ENCODE measurements at places on chromosomes 1 and 21.

- no peak for DNase-seq
Measured at GRCh38 chr1:40392221-40392620, 18.7 kb downstream of the SMAP2 start.

DNA sequence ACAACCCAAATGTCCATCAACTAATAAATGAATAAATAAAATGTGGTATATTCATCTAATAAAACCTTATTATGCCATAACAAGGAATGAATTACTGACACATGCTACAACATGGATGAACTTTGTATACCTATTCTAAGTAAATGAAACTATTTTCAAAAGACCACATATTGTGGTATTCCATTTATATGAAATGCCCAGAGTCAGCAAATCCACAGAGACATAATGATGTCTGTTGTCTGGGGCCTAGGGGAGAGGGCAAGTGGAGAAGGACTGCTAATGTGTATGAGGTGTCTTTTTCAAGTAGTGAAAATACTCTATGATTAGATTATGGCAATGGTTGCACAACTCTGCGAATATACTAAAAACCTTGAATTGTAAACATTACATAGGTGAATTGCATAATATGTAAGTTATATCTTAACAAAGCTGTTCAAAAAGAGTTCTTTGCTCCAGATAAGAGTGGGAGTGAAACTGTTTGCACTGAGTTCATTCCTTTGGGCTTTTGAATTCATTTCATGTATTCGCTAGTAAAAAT lies 464.2 kb downstream of the NUF2 start:
- no peak for DNase-seq

DNA sequence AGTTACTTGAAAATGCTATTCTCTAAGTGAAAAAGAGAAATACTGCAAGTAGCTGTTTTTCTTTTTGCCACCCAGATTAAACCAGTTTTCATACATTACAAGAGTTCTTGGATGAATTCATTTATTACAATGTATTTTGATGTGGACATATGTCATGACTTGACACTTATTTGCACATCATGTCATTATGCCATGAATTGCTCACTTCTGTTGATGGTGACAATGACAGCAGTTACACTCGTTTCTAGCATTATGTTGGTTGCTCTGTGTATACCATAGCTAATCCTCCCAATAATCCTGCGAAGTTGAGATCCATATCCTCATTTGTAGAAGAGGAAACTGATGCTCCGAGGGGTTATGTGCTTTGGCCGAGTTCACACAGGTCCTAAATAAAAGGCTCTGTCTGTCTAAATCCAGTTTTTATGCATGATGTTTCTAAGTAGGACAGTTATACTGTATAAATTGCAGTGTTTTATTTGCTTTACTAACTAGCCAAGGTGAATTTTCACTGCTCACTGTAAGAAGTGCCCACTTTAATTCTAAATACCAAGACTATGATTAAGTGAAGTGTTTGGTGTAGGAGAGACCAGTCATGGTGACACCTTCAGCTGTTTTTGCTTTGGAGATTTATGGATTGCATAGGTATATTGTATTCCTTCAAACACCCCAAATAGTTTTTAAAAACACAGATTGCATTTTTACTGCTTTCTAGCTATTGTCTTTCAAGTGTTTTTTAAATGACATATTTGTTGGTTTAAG lies 56.7 kb downstream of the PRDM2 start:
- no peak for DNase-seq

GRCh38 chr1:221175249-221175648 lies 296.0 kb downstream of the HLX start:
- DNase-seq: no peak

GRCh38 chr1:203465146-203465798 lies 10.3 kb upstream of the PRELP start:
- DNase-seq: no peak

GRCh38 chr1:21689661-21690372 lies 20.7 kb upstream of the RAP1GAP start:
- DNase-seq: no peak

GRCh38 chr1:168833801-168834224 lies 104.8 kb upstream of the DPT start:
- no peak for DNase-seq

DNA sequence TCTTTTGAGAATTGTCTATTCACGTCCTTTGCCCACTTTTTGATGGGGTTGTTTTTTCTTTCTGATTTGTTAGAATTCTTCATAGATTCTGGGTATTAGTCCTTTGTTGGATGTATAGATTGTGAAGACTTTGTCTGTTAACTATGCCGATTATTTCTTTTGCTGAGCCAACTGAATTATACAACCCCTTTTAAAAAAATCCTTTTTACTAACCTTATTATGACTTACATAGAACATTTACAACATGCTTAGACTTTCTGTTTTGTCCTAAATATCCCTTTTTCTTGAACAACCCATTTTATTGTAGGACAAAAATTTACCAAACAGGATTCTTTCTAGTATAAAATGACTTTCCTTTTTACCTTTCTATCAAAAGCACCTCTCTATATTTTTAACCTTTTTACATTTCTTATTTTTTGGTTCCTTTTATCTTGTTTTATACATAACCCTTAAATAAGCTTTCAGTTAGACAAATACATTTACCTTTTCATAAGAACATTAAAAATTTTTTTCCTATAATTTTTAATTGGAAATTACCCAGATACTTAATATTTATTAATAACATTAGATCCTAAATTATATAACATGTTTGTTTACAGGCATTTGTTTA lies 70.4 kb upstream of the TTLL7 start:
- no peak for DNase-seq

- DNase-seq: no peak
Measured at GRCh38 chr1:207742850-207743555, 8.9 kb upstream of the CD46 start.

- no peak for DNase-seq
Measured at GRCh38 chr1:228849011-228849541, 113.8 kb downstream of the RHOU start.

GRCh38 chr1:8448911-8449661 lies 131.2 kb downstream of the SLC45A1 start:
- no peak for DNase-seq

GRCh38 chr1:55081905-55082296 lies 42.6 kb downstream of the PCSK9 start:
- no peak for DNase-seq

DNA sequence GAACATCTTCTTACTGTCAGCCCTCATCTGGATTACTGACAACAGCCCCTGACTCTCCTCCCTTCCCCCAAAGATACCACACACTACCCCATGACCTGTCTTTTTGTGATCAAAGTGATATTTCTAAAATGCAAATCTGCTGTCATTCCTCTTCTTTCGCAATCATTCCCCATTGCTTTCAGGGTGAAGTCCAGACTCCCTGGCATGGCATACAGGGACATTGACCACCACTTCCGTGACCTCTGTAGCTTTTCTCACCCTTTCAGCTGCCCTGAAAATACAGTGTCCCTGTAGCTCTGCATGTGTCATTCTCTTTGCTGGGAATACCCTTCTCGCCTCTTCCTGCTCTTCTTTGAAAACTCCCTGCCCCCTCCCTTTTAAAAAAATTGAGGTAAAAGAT lies 4.1 kb downstream of the SERINC2 start:
- DNase-seq: no peak

- DNase-seq: no peak
Measured at GRCh38 chr1:74266001-74266400, 30.8 kb downstream of the TNNI3K start.

- DNase-seq: no peak
Measured at GRCh38 chr21:35868005-35868868, 192.1 kb downstream of the SETD4 start.

GRCh38 chr1:199283794-199284193 lies 645.0 kb downstream of the PTPRC start:
- DNase-seq: no peak

DNA sequence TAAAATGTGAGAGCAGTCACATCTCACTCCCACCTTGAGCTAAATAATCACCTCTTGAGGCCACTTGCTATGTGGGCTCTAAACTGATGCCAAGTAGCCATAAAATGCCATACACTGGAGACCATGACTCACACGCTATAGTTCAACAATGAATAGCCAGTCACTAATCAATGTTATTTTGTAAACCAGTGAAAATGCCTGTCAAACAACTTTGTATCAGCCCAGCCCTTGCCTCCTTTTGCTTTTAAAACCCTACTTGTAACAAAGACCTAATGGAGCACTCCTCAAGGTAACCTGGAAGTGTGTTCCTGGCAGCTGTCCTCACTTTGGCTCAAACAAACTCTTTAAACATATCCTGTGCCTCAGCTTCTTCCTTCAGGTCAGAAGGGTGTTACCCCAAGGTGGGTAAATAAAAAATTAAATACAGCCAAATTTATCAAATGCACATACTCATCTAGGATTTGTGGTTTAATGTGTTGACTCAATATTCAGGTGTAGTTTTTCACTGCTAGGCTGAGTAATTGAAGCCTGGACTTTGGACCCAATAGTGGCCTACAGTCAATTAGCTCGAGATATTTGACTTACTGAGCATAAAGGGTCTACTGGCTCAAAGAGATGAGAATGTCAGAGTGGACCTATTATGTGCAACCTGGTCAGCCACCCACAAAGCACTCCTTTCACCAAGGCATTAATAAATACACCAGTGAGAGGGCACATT lies 154.3 kb downstream of the COQ8A start:
- no peak for DNase-seq

DNA sequence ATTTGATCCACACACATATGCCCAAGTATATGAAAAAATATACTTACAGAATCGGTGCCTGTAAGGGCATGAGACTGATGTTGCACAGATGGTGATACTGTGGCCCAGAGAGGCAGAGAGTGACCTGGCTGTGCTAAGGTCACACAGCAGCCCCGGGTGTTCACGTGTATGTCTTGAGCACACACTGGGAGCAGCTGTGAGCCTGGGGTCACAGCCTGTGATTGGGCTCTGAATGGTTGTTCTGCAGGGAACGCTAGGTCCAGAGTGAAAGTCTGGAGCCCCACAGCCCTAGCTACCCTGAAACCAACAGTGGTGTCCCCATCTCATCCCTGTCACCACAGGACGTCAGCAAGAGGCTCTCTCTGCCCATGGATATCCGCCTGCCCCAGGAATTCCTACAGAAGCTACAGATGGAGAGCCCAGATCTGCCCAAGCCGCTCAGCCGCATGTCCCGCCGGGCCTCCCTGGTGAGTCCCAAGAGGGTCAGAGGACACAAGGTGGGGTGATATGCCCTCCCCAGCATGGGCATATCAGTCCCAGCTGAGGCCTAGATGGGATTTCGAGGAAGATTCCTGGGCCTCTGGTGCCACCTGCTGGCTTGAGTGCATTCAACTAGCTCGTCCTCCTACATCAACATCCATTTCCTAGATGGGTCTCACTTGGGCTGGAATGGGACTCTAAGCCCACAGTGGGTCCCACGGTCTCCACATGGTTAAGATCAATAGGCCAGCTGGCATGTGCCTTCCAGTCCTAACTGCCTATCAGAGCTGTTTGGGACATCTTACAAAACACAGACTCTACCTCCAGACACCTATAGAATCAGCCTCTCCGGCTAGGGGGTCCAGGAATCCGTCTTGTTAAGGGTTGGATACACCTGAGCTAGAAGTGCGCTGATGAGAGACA lies 19.7 kb downstream of the CDK18 start:
- peak; percentile 57 for DNase-seq

DNA sequence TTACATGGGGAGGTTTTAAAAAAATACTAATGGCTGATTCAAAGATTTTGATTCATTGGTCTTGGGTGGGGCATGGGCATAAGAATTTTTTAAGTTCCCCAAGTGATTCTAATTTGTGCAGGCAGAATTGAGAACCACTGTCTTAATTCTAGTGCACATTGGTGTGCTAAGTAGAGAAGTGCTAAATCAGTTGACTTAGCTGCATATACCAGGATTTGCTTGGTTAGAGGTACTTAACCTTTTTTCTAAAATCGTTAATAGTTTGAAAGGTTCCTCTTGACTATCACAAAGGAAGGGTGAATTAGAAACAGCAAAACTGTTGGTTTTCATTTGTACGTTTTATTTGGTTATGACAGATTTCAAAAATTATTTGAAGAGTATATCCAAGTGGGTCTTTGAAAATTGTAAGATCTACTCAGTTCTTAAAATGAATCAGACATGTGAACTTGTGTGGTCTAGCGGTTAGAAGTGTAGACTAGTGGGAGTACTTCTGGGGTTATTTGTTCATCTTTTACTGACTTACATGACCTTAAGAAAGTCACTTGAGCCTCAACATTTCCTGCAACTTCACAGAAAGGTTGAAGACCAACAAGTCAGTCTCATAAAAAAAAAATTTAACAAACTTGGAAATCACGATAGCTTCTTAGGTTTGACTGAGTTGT lies 66.7 kb downstream of the RPAP2 start:
- no peak for DNase-seq

DNA sequence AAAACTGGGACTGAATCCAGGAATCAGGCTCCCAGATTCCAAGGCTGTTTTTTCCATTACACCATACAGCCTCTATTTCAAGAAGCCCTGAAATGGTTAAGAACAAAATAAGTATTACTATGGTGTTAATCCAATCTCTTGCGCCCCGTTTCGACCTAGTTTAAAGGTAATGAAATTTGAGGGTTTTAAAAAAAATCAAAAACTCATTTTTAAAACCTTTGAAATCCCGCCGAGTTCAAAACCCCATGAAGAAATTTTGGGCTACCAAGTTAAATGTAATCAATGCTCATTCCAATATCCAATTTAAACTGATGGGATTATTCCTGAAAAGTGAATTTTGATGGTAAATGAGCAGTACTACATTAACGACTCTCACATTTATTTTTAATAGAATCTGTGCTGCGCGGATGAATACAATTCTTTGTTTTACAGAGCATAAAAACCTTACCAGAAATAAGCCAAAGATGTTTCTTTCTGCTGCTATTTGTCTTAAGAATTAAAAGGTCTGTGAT lies 767 bp upstream of the EGLN1 start:
- no peak for DNase-seq

GRCh38 chr1:235649368-235650163 lies at the start of gene GNG4:
GNG4 (minus strand) TSS chr1:235649784; CDS start chr1:235583838, 65,946 bp downstream.
- no peak for DNase-seq

- no peak for DNase-seq
Measured at GRCh38 chr21:39330001-39330400, 16.6 kb upstream of the BRWD1 start.

DNA sequence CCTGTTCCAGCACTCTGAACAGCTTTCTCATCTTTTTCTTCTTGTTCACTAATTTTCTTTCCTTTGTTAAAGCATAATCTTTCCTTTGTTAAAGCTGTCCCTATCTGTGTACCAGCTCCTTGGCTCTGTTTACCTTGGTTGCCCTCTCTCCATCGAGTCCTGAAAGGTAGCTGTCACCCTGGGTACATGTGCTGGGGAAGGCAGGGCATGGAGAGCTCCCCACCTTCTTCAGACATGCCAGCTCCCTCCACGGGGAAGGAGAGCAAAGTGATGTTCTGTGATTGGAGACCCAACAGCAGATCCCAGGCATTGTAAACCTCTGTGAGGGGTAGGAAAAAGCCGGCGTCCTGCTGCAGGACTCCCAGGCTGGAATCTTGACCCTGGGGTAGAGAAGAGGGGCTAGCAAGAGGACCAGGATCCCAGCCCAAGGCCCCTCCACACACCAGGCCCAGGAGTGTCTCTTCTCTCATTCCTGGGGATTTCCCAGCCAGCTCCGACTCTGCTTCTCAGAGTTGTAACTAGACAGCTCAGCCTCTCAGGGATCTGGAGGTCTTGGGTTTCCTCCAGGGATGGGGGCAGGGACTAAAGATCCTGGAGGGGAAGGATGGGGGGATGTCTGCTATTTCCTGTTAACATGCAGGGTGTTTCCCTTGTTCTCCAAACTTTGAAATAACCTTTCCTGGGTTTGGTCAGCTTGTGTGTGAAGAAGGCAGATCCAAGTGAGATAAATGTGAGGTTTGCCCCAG lies 34.4 kb downstream of the TMCC2 start:
- DNase-seq: no peak

GRCh38 chr1:18140411-18140810 lies 32.8 kb downstream of the IGSF21 start:
- no peak for DNase-seq

- no peak for DNase-seq
Measured at GRCh38 chr21:46553993-46554392, 50.9 kb downstream of the S100B start.
